Activated T-cell treated with anti-CD3 and anti-CD28 coated beads, Interleukin-2, amount 50 U/mL, for 24 hours (primary cell): ENCODE measurements at places on chromosomes 6 and 20.
A peak's percentile ranks its signal among the peaks of the same experiment; 100 is the strongest.

GRCh38 chr6:109456111-109456583, 575 bp upstream of the MICAL1 start:
- no peak for DNase-seq

DNA sequence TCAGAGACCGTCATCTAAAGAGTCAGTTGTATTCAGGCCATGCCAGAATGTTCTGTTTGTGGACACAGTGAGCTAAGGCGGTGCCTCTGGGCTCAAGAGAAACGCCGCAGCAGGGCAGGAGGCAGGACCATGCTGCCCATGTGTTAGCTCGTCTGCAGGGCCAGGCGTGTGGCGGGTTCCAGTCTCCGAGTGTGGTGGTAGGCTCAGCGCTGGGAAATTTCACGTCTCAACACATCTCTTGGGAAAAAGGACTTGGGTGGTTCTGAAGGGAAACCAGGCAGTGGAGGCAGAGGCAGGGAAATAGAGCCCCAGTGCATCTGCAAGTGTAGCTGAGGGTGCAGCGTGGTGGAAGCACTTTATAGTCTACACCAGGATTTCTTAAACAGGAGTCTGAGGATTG, 56.9 kb upstream of the TAGAP start:
- no peak for DNase-seq

DNA sequence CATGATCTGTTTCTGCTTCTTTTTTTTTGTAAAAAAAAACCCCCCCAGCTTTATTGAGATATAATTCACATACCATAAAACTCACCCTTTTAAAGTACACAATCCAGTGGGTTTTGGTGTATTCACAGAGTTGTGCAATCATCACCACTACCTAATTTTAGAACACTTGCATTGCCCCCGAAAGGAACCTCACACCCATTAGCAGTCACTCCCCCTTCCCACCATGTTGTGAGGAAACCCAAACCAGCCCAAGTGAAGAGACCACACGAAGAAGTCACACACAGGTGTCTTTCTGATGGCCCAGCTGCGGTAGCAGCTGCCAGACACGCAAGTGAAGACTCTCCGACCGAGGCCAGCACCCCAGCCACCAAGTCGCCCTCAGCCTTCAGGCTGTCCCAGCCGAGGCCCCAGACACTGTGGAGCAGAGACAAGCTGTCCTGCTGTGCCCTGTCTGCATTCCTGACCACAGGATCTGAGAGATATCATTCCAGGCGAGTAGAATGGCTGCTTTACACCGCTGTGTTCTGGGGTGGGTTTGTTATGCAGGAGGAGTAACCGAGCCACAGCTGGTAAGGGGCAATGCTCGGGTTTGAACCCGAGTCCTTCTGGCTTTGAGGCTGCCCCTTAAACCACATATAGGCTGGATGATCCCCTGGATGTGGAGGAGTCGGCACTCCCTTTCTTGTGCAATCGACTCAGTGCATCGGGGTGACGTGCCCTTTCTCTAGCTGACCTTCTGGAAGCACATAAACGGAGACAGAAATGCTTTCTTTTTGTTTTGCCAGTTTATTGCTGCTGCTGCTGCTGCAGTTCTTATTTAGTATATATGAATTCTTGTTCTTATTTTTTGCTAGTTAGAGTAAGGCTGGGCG, 59.1 kb upstream of the PTPN1 start:
- DNase-seq, result peak; percentile 46

DNA sequence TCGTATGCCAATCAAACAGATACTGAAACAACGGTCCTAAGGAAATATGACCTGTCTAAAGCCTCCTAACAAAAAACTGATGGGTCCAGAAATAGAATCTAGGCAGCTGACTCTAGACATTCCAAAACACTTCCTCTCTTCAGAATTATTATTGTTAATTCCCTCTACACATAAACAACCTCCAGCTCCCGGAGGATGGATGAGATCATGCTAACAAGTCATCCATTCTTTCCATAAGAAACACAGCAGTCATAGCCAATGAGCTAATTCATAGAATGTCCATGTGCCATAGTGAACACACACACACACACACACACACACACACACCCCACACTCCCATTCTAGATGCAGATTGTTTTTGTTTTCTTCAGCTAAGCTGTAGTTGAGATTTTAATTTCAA, 44.3 kb downstream of the HDGFL1 start:
- DNase-seq, result no peak

DNA sequence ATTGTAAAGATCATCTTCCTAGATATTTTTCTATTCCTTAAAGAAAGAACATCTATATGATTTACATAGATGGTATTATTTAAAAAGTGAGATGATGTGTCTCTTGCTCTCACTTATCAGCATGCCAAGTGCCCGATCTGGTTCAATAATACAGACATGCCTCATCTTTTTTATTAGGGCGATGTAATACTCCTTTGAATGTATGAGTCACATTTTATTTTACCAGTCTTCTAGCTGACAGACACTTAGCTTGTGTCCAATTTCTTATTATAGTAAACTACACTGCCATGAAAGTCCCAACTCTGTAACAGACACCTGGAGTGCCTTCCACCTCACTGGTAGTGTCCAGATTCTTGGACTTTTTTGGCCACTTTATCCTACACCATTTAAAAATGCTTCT, 586.6 kb upstream of the BTBD3 start:
- no peak for DNase-seq

- DNase-seq, result peak; percentile 33
These were observed 120.1 kb downstream of the JPH2 start for GRCh38 chr20:44066645-44067606.

DNA sequence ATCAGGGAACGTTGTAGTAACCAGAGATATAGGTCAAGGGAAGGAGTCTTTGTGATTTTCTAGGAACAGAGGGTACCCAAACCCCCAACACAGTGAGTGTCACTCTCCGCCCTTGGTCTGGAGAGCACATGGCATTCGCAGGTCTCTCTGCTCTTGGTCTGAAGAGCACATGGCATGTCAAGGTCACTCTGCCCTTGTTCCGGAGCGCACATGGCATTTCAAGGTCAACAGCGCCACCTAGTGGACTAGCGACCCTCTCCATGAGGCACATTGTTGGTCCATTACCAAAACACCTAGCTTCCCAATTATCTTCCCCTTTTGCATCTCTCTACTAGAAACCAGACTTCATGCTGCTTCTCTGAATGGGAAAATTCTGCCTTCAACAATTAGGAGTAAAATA, 260.0 kb downstream of the C6orf118 start:
- DNase-seq, result no peak

DNA sequence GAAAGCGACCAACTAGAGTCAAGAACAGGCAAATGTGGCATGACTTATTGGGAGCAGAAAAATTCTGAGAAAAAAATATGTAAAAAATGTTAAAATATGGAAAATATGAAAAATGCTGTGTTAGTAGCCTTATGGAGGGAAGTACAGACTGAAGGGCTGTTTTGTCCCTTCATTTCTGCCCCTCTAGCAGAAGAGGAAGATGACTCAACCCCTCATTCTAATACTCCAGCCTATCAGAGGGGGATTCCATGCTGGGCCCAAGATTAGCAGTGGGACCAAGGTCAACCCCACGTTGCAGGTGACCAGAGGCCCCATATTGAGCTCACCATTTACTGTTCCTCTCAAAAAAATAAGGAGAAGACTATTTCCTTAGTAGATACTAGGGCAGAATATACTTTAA, 8.4 kb downstream of the MUC21 start:
- no peak for DNase-seq

GRCh38 chr6:15475261-15475660, 187.6 kb downstream of the DTNBP1 start:
- no peak for DNase-seq

- no peak for DNase-seq
These were observed 98.0 kb downstream of the KIF16B start for GRCh38 chr20:16475225-16475624.

- no peak for DNase-seq
These were observed 133.5 kb upstream of the MAP3K7 start for GRCh38 chr6:90720404-90720803.

DNA sequence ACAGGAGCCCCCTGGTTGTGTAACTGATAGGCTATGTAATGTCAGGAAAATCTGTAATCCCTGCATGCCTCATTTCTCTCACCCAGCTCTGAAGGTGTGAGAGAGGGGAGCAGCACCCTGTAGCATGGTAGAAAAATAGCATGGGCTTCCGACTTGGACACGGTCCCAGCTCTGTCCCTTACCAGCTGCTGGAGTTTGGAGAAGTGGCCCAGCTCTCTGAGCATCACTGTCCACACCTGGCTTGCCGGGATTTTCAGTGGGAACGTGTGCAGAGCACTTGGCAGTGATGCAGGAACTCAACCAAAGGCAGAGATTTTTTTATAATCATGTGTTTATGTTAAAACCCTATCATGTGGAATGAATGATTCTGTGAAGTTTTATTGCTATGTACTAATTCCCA, 34.6 kb downstream of the STK35 start:
- DNase-seq, result no peak

- DNase-seq, result no peak
These were observed 12.8 kb downstream of the SUN5 start for GRCh38 chr20:32991383-32991782.

GRCh38 chr6:23403460-23403859, 722.6 kb upstream of the NRSN1 start:
- no peak for DNase-seq

- DNase-seq, result no peak
These were observed 68.6 kb downstream of the ZDHHC14 start for GRCh38 chr6:157449610-157450009.

- no peak for DNase-seq
These were observed 65.4 kb downstream of the PRND start for GRCh38 chr20:4787069-4787468.

DNA sequence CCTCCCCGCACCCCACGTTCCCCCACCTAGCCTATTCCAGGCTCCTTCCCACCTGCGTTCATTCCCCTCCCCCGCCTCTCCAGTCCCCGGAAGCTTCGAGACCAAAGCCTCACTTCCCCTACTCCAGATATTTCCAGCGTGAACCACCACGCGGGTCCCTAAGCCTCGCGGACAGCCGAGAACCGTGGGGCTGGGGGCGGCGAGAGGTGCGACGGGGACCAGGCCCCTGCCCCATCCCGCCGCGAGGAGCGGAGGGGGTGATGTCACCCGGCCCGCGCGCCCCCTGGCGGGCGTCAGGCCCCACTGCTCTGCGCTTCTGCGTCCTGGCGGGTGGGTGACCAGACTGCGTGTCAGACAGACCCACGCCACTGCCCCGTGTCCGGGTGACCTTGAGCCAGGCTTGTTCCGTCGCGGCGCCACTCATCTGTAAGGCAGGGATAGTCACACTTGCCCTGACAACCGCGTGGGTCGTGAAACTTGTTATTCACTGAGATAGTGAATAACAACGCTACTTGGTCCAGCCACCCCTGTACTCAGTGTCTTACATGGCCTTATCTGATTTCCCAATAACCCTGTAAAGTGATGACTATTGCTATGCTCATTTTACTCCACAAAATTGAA, 9.0 kb upstream of the HSP90AB1 start:
- DNase-seq, result peak; percentile 89

GRCh38 chr6:170439366-170440361, 113.4 kb downstream of the PSMB1 start:
- no peak for DNase-seq

DNA sequence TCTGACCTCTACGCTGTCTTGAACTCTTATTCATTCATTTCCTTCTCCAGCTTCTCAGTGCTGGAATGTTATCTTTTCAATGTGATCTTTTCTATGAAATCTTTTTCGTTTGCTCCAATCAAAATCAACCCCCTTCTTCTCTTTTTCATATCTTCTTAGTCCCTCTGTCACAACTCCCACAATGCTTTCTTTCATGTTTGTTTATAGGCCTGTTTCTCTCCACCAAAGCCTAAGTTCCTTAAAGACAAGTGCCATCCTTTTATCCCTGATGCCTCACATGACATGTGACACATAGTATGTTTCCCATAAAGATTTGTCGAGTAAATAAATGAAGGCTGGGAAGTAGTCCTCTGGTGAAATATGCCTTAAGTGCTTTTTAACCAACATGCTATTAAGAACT, 38.1 kb downstream of the CRYBG1 start:
- DNase-seq, result no peak

DNA sequence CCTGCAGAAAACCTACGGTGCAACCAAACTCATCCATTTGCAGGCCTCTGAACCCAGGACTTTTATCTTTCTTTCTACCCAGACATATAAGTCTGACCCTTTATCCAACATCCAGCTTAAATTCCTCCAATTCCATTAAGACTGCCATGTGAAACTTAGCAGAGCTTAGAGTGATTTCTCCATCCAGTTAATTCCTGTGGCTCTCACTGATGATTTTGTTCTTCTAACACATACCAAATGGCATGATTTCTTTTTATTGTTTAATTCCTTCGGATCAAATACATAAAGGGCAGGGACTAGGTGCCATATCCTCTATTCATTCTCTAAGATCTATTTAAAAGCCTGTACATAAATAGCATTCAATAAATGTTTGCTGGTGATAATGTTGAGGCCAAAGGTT, 92.9 kb downstream of the TASP1 start:
- no peak for DNase-seq

GRCh38 chr6:75922226-75922625, 150.2 kb downstream of the IMPG1 start:
- DNase-seq, result no peak

DNA sequence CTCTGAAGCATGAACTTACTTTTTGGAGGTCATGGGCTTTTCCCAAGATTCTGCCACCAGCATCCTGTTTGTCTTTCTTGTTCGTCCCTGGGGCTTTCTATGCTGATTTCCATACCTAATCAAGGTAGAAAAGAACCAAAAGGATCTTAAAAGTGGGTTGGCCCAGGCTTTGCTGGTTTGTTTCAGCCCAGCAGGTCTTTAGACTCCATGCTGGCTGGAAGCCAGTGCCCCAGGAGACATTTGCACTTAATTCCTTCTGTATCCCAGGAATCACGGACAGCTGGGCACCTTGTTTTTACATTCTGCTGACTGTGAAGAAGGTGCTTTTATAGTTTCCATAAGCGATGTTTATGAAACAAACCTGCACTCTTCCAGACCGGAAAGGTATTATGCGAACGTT, 195.9 kb downstream of the CDH4 start:
- DNase-seq, result no peak

DNA sequence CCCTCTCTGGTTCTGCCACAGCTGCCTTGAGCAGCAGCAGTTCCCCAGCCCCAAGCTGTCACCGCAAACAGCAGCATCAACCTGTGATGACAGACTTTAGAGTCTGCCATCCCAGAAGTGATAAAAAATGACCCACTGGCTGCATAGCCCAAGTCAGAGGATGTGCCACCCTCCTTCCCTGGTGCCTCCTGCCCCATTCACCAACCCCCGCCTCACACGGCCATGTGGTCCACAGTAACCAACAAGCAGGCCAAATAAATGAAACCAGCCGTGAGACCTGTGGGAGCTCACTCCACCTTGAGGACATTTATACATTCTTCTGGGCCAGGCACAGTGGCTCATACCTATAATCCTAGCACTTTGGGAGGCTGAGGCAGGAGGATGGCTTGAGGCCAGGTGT, 98.2 kb downstream of the PRND start:
- no peak for DNase-seq

- no peak for DNase-seq
These were observed 12.7 kb downstream of the IL17F start for GRCh38 chr6:52231406-52232127.

GRCh38 chr6:21331235-21331634, 262.3 kb upstream of the SOX4 start:
- no peak for DNase-seq
